ENCODE measurements at places on chromosomes 2 and 18. TPM values are rescaled to one million over a fixed set of nuclear protein-coding genes. Genes with fewer than 3 reads are reported as not detected.

Gene HOXD13
- not detected for total RNA-seq

Gene CAPN10
- 17.5 TPM for total RNA-seq

Gene LBH
- total RNA-seq: 30.2 TPM

Gene MYO5B
- 20.7 TPM for total RNA-seq

Gene C18orf63
- not detected for total RNA-seq

Gene ABCB11
- total RNA-seq: not detected

Gene FRZB
- not detected for total RNA-seq

Gene AQP12A
- total RNA-seq: not detected

Gene ASTL
- not detected for total RNA-seq

Gene CTDP1
- total RNA-seq: 17.7 TPM

Gene SERPINB2
- 0.98 TPM for total RNA-seq

Gene MC2R
- not detected for total RNA-seq

Gene UPP2
- total RNA-seq: not detected

Gene MTCL1
- 50.6 TPM for total RNA-seq

Gene NIF3L1
- total RNA-seq: 20.0 TPM

Gene KCTD18
- total RNA-seq: 25.9 TPM

Gene ALPP
- 19.2 TPM for total RNA-seq

All from placental epithelial cell (primary cell).